NCI-H774 (cell line): ENCODE measurements at places on chromosomes 3 and 15.

DNA sequence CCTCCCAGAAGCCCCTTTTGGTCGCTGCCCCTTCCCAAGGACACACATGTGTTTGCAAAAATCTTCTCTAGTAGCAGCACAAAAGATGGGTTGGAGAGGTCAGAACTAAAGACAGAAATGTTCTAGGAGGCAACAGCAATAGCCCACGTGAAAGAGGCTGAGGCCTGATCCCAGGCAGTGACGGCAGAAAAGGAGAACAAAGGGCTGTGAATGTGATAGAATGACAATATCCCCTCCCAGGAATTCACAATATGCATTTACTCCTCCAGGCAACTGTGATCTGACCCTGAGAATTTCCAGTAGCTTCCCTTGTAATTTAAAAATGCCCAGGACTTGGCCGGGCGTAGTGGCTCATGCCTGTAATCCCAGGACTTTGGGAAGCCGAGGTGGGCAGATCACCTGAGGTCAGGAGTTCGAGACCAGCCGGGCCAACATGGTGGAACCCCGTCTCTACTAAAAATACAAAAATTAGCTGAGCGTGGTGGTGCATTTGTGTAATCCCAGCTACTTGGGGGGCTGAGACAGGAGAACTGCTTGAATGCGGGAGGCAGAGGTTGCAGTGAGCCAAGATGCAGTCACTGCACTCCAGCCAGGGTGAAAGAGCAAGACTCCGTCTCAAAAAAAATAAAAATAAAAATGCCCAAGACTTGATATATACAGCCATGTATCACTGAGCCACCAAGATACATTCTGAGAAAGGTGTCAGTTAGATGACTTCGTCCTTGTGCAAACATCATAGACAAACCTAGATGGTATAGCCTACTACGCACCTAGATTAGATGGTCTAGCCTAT, 43.6 kb upstream of the PIAS1 start:
- no peak for DNase-seq

DNA sequence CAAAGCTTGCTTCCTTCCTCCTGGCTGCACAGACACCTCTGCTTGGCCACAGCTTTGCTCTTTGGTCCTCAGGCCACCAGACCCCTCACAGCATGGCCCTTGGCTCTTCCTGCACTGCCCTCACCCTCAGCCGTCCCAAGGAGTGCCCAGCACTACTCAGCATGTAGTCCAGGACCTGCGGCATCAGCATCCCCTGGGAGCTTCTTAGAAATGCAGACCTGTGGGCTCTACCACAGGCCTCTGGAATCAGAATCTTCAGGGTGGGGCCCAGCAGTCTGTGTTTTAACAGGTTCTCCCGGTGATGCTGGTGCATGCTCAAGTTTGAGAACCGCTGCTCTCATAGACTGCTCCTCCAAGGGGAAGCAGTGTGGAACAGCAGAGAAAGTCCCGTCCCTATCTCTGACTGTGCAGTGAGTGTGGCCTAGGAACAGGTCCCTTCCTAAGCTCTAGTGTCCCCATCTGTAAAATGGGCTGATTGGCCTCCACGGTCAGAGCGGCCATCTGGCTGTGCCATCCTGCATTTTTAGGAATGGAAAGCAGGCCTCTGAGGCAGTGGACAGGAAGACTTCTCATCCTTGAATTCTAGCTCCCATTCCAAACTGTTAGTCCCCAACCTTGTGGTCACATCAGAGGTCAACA, 36.6 kb downstream of the GOLGA6A start:
- DNase-seq, result no peak

GRCh38 chr3:23761440-23761896, 44.3 kb upstream of the UBE2E1 start:
- DNase-seq, result no peak

GRCh38 chr3:47193871-47194859, 30.3 kb upstream of the SETD2 start:
- no peak for DNase-seq

- no peak for DNase-seq
These were observed 12.9 kb downstream of the OCA2 start for GRCh38 chr15:28086175-28086703.

DNA sequence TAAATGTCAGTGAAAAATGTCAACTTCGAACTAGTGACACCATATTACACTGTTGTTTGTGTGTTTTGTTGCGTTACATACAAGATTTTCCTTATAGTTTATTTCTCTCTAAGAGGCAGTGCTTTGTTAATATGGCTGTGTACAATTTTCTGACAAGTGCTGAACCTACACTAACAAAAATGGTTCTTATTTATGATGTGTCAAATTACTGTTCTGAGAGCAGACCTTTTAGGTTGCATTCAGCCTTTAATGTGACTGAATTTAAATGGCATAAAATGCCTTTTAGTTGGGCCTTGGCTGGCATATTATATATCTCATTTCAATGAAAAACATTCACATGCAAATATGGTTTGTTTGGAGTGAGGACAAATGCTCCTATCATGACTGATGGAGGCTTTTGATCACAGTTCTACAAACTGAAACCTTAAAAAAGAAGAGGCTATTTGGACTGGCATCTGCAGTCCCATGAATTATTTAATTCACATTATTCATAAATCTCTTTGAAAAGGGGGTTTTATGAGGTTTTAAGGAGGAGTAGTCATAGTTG, 750.6 kb downstream of the CADM2 start:
- DNase-seq, result no peak

GRCh38 chr3:15309662-15310335, 22.6 kb downstream of the SH3BP5 start:
- no peak for DNase-seq

DNA sequence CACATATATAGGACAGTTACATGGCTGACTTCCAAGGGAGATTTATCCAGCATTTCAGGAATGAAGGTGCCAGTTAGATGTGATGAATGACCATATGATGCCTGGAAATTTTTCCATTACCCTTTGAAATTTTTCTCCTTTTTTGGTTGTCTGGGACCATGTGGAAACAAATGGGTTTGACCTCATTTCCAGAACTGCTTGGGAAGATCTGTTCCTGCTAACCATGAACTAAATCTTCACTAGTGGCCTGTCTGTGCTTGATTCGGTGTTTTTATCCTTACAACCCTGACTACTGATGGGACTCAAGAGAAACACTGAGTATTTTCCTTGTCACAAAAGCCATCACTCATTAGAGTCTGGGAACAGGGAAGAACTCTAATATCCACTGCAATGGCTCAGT, 409.4 kb downstream of the PDCD6IP start:
- DNase-seq, result no peak
